ENCODE measurements at places on chromosomes 4 and X.

DNA sequence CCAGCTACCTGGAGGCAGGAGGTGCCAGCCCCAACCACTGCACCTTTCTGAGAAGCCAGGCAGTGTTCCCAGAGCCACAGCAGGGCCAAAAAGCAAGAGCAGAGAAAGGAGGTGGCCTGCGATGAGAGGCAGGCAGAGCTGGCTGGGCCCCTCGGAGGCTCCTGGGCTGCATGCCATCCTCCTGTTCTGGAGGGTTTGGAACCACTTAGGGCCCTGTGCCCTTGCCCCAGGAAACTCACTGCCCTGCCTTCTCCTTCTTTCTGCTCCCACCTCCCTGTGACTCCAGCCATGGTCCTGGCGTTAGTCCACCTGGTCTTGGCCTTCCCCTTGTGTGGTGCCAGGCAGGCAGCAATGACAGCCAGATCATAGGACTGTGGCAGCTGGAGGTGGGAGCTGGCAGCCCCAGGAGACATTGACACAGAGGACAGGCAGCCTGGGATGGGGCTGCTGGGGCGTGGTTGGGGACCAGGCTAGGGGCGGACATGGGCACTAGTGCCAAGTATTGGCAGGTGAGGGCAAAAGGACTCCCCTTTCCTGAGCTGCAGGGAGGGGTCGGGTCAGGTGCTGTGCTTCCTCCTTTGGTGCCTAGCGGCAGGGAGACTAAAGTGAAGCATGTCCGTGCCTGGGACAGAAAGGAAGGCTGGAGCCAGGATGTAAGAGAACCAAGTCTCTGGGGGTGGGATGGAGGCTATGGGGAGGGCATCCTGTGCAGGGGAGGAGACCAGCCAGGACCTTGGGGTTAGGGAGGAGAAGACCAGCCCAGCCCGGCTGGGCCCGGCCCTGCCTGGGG, 1.4 kb downstream of the APLN start:
- no peak for DNase-seq

GRCh38 chrX:41630091-41630490, 58.7 kb upstream of the GPR34 start:
- DNase-seq, result no peak

DNA sequence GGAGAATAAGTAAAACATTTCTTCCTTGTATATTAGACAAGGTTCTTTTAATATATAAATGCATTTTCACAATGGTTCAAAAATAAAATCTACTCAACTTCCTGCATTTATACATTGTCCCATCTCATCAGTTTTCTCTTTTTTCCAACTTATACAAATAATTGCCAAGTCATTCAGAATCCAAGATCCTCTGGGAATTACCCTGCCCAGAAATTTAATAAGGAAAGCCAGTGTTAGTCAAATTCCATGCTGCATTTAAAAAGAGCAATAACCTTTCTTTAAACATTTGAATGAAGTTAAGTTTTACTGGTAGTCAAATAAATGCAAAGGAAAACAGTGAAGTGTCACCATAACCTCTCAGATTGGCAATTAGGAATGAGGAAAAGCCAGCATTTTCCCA, 357.9 kb downstream of the PPP3CA start:
- DNase-seq, result no peak

- no peak for DNase-seq
Observed at GRCh38 chr4:80498725-80499124, 163.2 kb downstream of the CFAP299 start.

- DNase-seq, result peak; percentile 60
Observed at GRCh38 chr4:153750197-153750817, 9.5 kb downstream of the RNF175 start.

GRCh38 chr4:95508421-95508820, 40.4 kb downstream of the UNC5C start:
- DNase-seq, result no peak

DNA sequence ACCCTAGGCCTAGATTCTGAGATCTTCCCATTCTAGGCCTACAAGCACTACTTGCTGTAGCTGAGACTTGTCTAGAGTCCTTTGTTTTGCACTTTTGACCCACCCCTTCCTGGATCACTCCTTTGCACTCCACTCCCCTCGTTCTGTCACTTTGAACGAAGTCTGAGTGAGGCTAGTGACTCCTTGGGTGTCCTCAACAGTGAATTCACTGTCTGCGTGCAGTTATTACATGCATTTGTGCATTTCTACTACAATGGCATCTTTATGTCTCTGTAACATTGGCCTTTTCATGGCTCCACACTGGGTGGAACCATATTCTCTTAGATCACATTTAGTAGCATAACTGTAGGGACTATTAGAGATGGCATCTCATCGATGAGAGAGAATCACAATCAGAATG, 50.5 kb downstream of the OCRL start:
- DNase-seq, result no peak

DNA sequence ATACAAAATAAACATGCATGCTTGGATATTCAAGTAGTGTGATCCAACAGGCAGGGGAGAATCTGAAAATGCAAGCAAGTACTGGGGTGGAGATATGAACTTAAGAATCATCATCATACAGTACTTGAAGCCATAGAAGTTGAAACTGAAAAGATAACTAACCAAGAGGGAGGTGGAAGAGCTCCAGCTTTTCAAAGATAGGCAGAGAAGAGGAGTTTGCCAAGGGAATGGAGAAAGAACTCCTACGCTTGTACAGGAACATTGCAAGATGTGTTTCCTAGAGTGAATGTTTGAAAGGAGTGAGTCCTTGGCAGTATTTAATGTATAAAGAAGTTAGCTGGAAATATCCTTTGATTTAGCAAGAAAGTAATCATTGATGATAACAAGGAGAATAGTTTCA, 106.2 kb upstream of the FRMPD4 start:
- DNase-seq, result no peak

GRCh38 chr4:115274545-115274944, 161.1 kb upstream of the NDST4 start:
- DNase-seq, result no peak

GRCh38 chr4:87053802-87054767, 119.3 kb downstream of the AFF1 start:
- DNase-seq, result no peak

GRCh38 chr4:77538144-77538543, 67.5 kb upstream of the CXCL13 start:
- DNase-seq, result peak; percentile 69

GRCh38 chrX:123779908-123780396, 47.1 kb upstream of the THOC2 start:
- DNase-seq, result no peak

DNA sequence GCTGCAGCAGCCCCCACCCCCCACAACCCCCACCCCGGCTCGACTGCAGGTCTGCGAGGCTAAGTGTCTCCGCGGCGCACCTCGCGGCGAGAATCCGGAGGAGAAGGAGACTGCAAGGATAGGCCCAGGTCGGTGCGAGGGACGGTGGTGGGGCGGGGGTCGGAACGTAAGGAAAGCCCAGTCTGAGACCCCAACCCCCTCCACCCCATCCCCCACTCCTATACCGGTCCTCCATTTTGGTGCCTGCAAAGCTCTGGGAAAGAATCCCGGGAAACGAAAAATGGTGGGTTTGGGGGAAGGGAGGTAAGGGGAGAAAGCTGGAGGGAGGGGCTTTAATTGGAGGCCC, 614 bp downstream of the BEX3 start:
- DNase-seq, result no peak
